ENCODE measurements at places on chromosomes 4 and X.

DNA sequence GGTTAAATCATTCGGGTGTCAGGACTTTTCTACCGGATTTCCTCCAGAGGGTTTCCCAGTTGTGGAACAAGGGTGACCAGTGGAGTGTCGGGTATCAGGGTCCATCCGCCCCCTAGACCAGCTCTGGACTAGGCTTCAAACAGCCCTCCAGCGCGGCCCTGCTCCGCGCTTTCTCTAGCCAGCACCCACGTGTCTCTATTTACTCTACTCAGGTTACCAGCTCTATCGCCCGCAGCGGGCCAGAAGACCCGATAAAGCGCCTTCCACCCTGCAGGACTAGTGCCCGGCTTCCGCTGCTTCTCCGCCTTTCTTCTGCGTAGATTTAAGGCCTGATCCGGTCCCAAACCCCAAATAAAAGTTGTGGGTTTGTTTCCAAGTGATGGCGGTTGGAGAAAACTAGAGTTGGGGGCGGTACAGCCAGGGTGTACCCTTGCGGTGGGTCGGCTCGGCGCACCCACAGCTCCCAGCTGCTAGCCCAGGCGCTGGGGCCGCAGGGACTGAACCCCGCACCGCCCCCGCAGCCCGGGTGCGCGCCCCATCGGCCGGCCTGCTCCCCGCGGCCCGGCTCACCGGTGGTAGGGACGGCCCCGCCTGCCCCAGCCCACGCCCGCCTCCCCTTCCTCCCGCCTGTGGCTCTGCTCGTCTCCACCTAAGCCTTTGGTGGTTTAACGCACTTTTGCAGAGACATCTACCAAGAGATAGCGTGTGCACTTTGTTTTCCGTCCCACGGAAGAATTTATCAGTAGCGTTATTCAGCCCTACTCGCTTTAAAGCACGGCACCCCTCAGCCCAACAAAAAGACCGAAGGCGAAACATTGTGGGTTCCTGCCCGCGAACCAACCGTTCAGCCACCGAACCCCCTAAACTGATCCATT, 2.1 kb downstream of the LEF1 start:
- no peak for DNase-seq

- DNase-seq, result peak; percentile 12
Observed at GRCh38 chrX:21657318-21658151, 595 bp downstream of the KLHL34 start.

GRCh38 chr4:76439491-76439890, 4.5 kb downstream of the SHROOM3 start:
- no peak for DNase-seq

GRCh38 chr4:89400287-89401035, 92.9 kb upstream of the GPRIN3 start:
- DNase-seq, result no peak

- no peak for DNase-seq
Observed at GRCh38 chr4:68167706-68168105, 38.0 kb upstream of the TMPRSS11F start.

- no peak for DNase-seq
Observed at GRCh38 chr4:20698382-20698781, 1.9 kb upstream of the PACRGL start.

DNA sequence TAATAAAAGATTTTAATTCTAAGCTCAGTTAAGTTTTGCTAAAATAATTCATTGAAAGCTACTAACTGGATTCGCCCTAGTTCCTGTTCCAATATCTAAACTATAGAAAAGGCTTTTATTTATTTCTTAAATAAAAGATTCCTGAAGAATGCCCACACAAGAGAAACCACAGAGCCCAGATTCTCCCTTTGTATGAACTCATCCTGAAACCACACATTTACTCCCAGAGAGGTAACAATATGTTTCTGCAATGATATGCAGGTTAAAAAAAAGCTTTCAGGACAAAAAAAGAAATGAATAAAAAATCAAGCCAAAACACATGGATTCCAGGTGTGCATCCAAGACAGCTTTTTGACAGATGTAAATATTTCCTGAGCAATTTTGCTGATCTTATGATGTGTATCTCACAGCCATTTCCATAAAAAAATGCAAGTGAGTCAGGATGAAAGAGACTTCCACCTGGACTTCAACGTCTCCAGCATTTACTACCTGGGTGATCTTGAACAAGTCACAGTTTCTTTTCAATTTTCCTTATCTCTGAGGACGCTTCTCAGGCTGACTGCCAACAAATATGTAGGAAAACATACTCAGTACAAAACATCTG, 234.4 kb upstream of the FAT1 start:
- DNase-seq, result no peak

DNA sequence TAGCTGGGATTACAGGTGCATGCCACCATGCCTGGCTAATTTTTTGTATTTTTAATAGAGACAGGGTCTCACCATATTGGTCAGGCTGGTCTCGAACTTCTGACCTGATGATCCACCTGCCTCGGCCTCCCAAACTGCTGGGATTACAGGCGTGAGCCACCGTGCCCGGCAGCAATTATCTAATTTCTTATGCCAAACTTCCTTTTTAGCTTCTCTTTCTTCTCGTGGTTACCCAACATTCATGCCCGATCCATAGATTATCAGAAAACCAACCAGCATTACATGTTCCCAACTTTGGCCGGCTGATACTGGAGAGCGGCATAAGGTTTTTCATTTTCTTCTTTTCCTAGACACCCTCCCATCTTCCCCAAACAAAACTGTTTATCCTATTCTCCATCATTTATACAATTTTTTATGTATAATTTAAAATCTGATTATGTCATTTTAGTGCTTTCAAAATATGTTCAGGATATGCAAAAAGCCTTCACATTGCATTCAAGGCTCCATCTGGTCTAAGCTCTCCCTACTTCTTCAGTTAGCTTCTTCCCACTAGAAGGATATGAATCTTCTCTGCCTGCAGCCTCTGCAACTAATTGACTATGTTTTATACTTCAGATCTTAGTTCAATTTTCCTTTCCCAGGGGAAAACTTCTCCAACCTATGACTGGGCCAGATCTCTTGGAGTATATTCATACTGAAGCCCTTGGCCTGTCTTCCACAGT, 8.7 kb downstream of the SLC7A11 start:
- DNase-seq, result no peak

GRCh38 chr4:132276185-132276584, 872.9 kb upstream of the PCDH10 start:
- no peak for DNase-seq

- DNase-seq, result no peak
Observed at GRCh38 chr4:15729910-15730533, 27.2 kb downstream of the BST1 start.

- no peak for DNase-seq
Observed at GRCh38 chr4:163967263-163967662, 472.8 kb downstream of the TMA16 start.

DNA sequence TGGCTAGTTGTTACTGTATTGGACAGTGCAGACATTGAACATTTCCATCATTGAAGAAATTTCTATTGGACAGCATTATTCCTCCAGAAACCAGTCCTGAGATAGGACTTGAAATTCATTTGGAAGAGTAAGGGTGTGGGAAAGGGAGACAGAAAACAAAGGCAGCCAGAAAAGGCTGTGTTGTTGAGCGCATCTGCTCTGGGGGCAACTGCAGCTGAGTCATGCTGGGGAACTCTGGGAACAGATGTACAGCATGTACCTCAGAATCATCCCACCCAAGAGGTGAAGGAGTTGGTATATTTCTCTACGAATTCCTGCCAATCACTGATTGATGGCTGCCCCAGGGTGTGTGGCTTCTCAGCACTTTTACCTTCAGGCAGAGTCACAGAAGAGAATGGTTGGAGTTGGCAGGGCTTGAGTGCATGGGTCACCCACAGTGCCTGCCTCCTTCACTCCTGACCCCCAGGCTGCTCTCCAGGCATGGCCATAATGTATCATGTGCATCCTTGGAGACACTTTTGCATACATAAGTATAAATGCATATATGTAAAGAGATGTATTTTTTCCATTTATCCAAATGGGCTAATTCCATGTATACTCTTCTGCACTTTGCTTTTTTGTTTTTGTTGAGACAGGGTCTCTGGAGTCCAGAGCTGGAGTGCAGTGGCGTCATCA, 39.4 kb downstream of the GEMIN8 start:
- no peak for DNase-seq

GRCh38 chrX:55119271-55119670, 30.5 kb downstream of the PAGE2 start:
- no peak for DNase-seq

DNA sequence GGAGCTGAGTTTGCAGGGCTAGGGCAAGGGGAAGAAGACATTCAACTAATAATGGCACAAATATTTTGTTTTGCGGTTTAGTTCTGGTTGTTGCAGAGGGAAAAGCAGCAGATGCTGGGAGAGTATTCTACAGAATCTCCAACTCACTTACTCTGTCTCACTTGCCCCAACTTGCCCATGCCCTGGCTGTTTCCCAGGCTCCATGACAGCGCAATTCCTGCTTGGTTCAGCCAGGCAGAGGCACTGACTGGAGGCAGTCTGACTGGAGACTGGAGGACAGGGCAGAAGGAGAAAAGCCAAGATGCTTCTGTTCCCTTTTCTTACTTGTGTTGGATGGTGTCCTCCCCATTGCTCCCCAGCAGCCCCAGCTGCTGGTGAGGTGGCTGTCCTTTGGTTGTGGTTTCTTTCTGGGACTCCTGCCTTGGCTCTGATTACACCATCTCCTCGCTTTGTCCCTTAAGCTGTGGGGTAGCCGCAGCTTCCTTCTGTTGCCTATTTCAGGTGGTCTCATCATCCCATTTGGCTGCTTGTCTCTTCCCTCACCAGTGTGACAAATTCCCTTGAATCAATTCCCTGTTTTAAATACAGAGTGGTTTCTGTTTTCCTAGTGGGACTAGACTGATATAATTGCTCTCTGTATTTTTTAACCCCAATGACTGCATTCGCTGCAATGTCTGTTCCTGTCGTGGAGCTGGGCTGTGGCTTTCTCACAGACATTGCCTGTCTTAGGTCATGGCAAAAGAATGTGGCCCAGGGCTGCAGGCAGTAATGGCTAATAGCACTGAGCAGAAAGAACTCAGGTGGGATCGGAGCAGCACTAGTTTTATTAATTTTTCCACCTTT, 24.2 kb upstream of the RASL11B start:
- DNase-seq, result no peak

DNA sequence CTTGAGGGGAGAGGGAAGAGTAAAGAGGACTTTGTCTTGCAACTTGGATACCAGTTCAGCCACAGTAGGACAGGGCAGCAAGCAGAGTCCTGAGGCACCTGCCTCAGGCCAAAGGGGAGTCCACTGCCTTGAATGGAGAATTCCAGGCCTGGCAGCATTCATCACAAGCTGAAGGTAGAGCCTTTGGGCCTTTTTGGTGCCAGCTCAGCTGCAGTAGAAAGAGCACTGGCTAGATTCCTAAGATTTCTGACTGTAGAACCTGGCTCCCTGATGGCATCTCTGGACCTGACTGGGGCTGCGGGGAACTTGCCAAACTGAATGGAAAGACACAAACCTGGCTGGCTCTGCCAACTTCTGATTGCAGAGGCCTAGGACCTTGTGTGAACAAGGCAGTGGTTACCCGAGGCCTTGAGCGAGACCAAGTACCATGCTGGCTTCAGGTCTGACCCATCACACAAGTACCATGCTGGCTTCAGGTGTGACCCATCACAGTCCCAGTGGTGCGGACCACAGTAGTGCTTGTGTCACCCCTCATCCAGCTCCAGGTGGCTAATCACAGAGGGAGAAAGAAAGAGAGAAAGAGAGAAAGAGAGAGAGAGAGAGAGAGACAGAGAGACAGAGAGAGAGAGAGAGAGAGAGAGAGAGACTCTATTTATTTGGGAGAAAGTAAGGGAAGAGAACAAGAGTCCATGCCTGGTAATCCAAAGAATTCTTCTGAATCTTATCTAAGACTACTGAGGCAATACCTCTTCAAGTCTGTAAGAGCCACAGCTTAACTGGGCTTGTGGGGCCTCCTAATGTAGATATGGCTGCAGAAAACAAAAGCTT, 137.6 kb upstream of the SPIN4 start:
- DNase-seq, result no peak

DNA sequence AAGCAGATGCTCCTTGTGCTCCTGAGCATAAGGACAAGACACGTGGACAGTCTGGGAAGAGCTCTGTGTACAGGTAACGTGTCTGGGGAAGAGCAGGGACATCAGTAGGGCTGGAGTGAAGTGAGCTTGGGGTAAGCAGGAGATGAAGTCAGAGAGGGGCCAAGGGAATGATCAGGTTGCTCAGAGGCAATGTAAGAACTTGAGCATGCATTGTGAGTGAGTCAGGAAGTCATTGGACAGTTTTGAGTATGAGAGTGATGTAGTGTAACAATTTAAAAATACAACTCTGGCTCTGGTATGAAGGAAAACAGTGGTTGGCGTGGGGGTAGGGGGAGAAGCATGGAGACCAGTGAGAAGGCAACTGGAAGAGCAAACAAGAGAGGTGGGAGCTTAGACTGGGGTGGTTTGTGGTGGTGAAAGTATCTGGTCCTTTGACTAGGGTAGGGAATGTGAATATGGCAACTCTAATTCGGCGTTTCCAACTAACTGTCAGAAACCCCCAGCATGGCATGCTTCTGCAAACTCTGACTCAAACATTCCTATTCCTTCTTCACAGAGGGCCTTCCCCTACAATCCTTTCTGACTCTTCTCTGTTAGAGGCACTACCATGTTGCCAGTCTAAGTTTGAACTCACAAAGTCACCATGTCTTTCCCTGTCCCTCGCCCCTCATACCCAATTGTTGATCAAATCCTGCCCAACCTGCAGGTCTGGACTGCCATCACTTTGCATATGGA, 57.2 kb downstream of the STBD1 start:
- no peak for DNase-seq

DNA sequence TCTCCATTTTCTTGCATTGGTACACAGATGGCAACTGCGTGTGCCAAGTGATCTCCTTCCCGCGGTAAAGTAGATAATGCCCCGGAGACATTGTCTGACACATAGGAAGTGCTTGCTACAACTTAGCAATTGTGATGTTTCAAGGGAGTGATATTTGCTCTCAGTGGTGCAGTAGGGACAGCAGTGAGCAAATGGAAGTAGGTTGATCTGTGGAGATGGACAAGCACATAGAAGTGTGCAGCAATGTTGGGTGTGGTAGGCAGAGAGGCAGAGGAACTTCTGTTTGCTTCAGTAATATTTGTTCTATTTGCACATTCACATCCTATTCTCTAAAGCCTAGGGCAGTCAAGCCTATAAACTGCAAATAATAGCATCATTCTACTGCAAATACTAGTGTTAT, 846.7 kb upstream of the PRKX start:
- DNase-seq, result no peak

DNA sequence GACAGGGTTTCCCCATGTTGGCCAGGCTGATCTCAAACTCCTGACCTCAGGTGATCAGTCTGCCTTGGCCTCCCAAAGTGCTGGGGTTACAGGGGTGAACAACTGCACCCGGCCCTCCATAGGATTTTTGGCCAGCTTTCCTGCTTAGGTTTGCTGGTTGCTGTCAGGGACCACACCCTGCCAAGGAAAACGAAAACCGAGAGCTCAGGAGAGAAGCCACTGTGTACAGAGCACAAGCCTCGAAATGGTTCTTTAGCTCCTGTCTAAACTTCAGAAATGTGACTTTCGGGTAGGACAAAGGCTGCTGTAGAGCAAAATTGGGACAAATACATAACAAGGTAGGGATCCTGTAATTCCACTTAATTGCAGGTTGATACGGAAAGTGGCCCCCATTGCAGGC, 146.3 kb upstream of the ATP6AP2 start:
- no peak for DNase-seq
